ENCODE measurements at places on chromosomes 3 and 15.

DNA sequence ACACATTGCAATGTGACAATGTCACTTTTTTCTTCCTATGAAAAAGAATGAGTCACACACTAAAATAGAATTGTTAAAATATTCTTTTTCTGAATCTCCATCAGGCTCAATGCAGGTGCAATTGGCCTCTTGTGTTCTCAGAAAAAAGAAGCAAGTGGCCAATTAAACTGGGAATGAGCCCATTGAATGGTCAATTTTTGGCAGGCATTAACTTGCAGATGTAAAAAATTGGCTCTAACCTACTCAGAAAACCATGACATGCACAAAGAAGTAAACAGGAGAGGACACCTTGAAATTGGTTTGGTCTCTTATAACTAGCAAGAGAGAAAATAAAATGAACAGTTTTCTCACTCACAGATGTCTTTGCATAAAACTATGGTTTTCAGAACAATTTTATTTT, 820.8 kb downstream of the TBL1XR1 start:
- no peak for DNase-seq

- DNase-seq, result no peak
These were observed 202.7 kb upstream of the MLF1 start for GRCh38 chr3:158368271-158368670.

- DNase-seq, result no peak
These were observed 79.4 kb downstream of the XXYLT1 start for GRCh38 chr3:195191580-195191979.

DNA sequence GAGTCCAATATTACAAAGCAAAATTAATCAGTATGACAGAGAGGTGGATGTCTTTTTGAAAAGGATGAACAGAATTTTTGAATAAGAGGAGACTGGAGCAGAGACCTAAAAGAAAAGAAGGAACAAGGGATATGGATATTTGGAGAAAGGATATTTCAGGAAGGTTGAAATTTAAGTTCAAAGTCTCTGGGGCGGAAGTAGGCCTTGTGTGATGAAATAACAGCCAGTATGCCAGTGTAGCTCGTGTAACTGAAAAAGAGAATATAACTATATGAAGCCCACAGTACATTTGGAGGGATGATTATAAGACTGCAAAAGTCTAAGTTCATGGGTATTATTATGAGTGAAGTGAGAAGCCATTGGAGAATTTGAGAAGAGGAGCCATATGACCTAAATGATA, 766.7 kb downstream of the GBE1 start:
- no peak for DNase-seq

DNA sequence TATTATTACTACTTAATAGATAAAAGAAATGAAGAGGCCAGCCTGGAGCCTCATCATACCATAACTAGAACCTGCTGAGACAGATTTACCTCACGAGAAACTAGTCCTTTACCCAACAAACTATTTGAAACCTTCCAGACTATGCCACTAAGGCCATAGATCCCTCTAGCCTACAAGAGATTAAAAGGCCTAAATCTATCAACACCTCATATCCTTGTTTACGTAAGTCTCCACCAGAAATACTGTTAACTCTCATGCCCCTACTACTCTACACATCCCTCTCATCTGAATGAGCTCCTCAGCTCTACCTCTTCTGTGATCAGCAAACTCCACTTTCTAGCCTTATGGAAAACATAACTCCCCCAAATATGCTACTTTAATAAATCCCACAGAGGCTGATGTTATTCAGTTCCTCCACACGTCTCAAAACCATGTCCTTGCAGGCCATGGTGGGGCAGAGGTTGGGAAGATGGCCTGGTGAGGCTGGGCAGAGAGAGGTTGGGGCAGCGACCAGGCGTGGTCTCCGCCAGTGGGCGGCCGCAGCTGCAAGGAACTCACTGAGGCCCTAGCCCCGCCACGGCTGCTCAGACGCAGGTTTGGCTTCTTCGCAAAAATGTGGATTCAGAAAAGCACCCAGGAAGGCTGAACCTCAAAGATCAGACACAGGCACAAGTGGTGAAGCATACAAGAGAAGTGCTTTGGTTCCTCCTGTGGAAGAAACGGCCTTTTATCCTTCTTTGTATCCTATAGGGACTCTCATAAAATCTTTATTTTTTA, 65.8 kb downstream of the GSK3B start:
- DNase-seq, result no peak

DNA sequence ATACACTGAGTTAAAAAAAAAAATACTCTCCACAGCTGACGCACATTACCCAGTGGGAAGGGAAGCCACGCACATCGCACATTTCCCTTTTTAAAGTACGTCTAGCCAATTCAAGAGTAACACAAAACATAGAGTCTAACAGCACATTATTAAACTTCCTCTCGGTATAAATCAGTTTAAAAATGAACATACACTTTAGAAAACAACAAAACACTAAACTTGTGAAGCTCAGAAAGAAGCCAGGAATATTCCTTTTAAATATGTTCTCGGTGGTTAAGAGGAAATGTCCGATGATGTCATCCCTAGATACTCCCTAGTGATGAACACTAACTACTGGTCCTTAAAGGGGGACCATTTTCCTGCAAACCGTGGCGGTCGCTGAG, 721 bp downstream of the MYEF2 start:
- no peak for DNase-seq

GRCh38 chr3:182139627-182140357, 428.1 kb downstream of the SOX2 start:
- DNase-seq, result no peak

- no peak for DNase-seq
These were observed 165.0 kb downstream of the MEX3B start for GRCh38 chr15:81880833-81881232.

DNA sequence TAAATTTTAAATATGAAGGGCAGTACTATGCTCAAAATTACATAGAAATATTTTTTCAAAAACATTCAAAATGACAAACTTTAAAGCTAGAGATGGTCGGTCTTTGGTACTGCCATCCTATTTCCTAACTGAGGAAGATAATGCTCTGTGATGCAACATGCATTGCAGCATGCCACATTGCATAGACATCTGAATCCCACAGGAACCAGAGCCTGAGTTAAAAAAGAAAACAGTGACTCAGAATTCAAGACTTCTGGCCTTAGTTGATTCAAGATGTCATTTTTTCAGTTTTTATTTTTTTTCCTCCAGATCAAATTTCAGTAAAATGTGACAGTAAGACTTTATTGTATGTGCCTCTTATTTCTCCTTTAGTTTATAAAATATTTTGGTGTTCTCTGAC, 33.1 kb downstream of the TP63 start:
- DNase-seq, result no peak

DNA sequence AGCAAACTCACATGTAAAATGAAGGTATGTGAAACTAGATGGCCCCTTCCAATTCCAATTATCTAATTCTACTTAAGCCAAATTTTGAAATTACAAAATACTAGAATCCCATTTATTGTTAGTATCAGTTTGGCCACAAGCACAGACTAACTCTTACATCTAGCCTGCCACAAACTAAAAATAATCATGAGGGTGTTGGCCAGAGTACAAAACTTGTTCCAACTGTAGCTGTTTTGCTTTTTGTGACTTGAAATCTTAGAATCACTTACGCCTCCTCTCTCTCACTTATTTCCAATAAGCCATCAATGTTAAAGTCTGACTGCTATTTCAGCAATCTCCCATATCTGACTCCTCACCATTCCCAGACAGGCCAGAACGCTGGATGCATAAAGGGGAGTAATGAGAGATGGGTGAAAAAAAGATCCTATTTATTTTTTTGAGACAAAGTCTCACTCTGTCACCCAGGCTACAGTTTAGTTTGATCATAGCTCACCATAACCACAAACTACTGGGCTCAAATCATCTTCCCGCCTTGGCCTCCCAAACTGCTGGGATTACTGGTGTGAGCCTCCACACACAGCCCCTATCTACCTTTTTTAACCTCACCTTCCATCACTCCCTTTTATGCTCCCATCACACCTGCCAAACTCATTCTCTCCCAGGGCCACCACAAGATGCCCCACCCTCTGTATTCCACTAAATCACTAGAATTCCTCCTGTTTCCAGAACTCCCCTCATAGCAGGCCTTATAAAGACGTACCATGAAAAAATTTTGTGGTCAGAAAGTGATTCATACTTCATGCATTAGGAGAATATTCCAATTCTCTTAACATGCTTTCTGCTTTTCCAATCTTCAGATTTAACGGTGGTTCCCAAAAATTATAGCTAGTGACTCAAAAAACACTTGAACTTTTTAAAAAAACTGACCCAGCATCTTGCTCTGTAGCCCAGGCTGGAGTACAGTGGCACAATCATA, 36.5 kb downstream of the ATOSA start:
- no peak for DNase-seq

- no peak for DNase-seq
These were observed 20.2 kb upstream of the PARP14 start for GRCh38 chr3:122660297-122660974.

DNA sequence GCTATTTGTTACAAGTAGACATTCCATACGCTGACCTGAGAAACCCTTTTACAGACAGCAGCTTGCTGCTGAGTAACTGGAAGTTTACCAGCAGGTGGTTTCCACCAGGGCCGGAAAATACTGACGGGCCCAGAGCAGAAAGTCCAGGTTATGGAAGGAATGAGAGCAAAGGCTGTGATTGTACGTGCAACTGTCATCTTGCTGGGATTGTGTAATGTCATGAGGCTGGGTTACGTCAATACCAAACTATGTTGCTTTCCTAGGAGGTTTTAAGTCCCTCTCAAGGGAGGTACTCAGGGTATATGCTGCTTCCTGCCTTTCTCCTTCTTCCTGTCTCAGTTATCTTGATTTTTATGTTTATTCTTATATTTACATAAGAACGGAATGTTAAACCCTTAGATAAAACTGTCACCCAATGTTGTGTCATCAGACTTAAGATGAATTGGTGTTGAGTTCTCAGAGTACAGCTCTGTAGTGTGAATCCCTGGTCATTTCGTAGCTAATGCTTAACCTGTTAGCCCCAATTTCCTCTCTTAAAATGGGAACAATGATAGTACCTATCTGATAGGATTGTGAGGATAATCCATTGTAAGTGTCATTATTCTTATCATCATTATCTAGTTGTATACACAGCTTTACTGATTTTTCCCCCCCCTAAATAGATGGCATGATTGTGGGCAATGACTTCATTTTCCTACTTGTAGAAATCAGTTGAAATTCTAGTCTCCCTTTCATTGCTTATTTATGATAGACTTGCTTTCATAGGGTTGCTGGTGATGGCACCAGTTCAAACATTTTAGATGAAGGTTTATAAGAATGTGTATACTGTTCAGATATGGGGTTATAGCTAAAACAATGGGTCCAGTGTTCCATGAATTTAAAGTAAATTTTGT, 101.4 kb downstream of the FNDC3B start:
- DNase-seq, result no peak

GRCh38 chr3:196207833-196208607, 3.2 kb downstream of the ZDHHC19 start:
- no peak for DNase-seq

- DNase-seq, result no peak
These were observed 125.6 kb upstream of the MCTP2 start for GRCh38 chr15:94105760-94106159.

DNA sequence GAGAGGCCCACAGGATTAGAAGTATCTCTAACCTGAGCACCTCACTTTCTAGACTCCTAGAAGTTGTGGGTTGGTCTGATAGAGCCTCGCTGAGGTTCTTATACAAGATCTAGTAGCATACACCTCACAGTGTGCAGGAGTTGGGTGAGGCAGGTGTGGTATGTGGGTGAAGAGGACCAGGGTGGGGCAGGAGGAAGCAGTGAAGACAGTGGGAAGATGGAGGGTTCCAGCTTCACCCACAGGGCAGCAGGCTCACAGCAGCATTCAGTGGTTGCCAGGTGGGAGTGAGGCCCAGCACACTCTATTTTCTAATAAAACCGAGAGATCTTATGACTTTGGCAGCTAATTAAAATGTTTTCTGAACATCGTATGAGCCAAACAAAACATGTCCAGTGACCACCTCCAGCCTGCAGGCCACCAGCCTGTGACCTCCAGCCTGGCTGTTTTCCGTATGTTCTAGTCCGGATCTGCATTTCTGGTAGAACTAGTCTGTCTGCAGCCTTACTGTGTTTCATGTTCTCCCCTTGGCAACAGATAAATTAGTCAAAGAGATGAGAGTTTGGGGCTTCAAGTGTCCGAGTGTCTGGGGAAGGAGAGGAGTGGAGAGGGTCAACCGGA, 170.4 kb upstream of the CTDSPL start:
- no peak for DNase-seq

DNA sequence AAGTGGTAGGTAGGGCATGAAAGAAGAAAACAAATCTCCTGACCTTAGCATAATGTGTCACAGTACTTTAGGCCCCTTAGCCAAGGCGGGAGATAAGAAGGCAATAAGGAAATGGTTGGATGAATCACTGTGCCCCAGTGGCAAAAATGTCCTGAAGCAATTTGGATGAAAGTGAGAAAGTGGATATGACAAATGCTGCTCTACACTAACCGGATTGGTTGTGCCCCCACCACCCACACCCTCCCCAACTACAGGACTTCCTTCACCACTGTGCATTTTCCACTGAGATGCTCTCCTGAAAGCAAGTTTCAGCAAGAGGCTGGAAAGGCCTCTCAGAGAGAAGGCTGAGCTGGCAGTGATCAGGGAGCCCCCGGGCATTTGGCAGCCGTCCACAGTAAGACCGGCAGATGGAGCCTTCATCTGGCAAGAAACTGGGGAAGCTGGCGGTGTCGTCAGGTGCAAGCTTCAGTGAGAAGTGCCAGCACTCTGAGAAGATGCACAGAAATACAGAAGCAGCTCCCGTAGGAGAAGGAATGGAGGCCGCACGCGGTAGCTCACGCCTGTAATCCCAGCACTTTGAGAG, 63.8 kb downstream of the ATP1B3 start:
- DNase-seq, result no peak

DNA sequence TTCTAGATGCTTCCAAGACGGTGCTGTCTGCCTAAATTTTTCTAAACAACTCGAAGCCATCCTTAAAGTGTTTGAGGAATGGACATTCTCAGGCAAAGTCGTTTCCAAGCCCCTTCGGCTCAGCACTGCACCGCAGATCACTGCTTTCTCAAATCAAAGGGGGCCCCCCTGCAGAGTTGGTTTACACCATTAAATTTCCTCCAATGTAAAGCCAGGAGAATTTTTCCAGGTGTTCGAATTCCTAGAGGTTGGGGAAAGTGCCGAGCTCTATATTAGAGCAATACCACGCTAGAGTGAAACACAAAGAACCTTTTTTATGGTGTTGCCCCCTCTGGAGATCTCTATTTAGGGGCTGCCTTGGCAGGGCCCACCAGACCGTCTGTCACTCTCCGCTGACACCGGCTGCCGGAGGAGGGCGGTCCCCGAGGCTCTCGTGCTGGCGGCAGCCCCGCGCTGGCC, 277.9 kb upstream of the NR2F2 start:
- no peak for DNase-seq

DNA sequence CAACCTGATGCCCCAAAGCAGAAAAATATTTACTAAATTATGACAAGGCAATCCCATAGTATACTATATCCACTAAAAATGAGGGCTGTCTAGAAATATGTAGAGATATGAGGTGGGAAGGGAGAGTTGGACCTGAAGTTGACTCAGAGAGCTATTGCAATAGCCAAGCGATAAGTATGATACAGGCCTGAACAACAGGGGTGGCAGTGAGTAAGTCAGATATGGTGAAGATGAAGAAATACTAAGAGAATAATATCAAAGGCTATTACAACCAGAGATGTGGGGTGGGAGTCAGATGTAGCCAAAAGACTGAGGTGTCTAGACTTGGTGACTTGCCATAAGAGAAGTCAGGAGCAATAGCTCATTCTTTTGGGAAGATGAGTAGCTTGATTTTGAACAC, 9.2 kb downstream of the HSPBAP1 start:
- no peak for DNase-seq

- DNase-seq, result no peak
These were observed 177.5 kb downstream of the TLE3 start for GRCh38 chr15:69920221-69920620.

GRCh38 chr3:53845881-53846133, 412 bp downstream of the CHDH start:
- DNase-seq, result no peak

Data from stimulated activated CD4-positive, alpha-beta T cell treated with anti-CD3 and anti-CD28 coated beads, Interleukin-1b, Interleukin-23, amount 100 ng/mL, for 24 hours (primary cell).